ENCODE measurements at places on chromosomes 1 and 21.

DNA sequence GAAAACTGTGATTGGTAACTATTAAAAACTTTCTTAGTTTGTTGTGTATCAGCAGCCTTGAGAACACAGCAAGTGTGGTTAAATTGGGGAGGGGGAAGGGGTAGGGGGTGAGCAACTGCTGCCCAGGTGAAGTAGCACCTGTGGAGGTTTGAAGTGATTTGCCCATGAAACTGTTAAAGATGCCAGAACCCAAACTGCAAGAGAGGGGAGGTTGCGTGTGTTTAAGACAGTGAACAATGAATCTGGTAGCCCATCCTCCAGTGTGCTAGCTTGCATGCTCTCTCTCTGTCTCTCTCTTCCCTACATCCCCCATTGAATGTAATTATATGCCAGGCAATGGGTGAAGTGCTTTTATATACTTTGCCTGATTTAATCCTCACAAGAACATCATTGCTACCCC lies 154.7 kb downstream of the RUNX1 start:
- no peak for DNase-seq

GRCh38 chr1:221239792-221240191 lies 360.5 kb downstream of the HLX start:
- DNase-seq = no peak

- DNase-seq = no peak
These were observed 77.6 kb downstream of the MORN1 start for GRCh38 chr1:2313651-2314261.

DNA sequence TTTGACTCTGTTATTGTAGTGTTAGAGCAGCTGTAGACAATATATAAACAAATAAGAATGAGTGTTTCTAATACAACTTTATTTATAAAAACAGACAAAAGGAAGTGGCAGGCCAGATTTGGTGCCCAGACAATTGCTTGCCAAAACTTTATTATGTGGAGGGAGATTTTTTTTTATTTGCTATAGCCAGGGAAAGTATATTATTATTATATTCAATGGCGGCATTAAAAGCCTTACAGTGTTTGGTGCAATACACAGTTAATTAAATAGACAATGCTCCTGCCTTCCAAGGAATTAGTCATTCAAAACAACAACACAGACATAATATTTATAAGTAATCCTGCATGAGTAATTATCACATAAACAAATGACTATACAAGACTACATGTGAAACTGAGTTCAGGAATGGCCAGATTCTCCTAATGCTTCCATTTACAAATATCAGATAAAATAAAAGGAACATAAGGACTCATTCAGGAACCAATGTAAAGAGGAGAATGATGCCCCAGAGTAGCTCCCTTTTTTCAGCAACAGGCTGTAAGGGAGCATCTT lies 10.6 kb upstream of the RC3H1 start:
- no peak for DNase-seq

DNA sequence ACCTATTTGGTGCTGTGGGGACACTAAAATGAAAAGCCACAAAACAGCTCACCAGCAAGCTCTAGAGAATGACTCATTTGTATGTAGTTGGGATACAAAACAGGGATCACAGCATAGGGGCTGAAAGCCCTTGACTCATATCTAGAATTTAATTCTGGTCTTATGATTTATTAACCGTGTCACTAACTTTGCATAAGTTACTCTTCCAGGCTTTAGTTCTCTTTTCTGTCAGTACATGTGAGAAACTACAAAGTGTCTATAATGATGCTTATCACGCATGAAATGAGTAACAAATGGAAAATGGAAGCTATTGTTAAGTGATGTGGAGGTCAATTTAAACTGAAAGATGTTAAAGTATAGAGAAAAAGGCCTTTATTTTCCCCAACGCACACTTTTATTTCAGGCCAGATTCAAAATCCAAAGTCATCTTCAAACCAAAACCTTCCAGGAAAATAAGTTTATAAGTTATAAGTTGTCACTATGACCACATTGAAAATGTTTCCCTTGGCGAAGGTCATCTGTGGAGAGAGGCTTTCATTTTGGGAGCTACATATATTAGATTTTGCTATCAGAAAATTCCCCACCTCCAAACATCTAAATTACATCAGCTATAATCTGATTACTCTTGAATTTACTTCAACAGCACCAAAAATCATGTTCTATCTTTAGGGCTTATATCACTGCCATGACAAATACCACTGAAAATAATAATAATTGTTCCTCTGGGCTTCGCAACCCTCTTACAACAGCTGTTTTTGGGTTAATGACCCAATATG lies 430.5 kb downstream of the MRPL39 start:
- no peak for DNase-seq

DNA sequence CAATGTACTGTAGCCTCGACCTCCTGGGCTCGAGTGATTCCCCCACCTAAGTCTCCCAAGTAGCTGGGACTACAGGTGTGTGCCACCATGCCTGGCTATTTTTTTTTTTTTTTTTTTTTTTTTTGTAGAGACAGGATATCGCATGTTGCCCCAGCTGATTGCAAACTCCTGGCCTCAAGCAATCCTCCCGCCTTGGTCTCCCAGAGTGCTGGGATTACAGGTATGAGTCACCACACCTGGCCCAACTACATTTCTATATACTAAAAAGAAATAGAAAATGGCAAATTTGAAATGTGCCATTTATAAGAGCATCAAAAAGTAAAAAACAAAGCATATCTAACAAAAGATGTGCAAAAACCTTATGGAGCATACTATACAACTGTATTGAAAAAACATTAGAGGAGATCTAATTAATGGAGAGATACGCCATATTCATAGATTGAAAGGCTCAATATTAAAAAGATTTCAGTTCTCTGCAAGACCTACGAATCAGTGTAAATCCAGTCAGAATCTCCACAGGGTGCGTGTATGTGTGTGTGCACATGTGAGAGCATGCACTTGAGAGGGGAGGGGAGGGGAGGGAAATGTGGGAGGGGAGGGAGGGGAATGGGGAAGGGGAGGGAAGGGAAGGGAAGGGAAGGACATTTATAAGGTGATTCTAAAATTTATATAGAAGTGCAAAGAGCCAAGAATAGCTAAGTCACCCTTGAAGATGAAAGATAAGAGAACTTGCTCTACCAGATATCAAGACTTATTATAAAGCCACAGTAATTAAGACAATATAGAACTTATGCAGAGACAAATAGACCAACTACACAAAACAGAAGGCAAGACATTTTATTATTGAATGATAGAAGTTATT lies 15.5 kb upstream of the PADI4 start:
- no peak for DNase-seq

DNA sequence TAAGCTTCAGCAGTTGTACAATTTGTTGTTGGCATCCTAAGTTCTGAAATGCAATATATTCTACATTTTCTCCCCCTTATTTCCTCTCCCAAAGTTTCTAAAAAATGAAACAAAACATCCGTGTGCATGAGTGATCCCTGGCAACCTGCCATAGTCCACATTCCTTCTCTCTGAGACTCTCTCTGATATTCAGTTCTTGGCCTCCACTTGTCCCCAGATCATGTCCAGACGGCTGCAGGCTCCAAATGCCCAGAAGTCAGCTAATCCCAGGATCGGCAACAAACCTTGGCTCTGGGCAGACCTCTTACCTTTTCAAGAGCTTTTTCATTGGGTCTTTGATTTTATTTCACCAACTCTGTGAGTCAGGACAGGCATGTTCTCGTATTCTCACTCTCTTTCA lies 187.8 kb downstream of the ETS2 start:
- DNase-seq = no peak

GRCh38 chr1:61344696-61345095 lies 262.3 kb downstream of the NFIA start:
- no peak for DNase-seq

DNA sequence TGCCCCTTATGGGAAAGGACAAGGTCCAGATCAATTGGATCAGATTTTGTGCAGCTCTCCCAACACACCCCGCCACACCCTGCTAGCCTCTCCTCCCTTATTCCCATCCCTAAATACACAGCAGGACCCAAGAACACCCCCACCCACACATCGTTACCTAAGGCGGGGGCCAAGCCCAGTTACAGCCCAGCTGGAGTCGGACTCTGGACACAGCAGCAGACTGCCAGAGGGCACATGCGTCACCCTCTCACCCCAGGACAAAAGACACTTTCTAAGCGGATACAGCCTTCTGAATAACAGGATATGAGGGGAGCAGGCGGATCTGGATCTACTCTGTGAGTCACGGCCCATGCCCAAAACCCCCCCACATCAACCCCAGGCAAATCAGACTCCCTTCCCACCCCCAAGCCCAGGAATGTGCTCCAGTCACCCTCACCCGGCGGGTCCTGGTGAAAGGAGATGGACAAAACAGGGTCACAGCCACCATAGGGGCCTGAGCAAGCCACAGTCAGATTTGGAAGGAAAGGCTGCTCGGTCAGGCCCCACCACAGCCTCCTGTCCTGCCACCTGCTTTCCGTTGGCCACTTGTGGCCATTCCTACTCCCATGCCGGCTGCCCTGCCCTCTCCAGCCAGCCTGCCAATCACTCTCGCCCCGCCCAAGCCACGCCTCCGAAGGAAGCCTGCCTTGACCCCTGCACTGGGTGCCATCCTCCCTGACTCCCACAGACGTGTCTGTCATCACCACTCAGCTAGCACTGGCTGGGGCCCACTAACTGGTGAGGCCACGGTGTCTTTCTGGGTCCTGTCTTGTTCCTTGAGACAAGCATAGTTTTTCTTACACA lies 4.0 kb downstream of the S100A16 start:
- DNase-seq = no peak

- DNase-seq = no peak
These were observed 67.9 kb downstream of the CACNA1E start for GRCh38 chr1:181551249-181551648.

DNA sequence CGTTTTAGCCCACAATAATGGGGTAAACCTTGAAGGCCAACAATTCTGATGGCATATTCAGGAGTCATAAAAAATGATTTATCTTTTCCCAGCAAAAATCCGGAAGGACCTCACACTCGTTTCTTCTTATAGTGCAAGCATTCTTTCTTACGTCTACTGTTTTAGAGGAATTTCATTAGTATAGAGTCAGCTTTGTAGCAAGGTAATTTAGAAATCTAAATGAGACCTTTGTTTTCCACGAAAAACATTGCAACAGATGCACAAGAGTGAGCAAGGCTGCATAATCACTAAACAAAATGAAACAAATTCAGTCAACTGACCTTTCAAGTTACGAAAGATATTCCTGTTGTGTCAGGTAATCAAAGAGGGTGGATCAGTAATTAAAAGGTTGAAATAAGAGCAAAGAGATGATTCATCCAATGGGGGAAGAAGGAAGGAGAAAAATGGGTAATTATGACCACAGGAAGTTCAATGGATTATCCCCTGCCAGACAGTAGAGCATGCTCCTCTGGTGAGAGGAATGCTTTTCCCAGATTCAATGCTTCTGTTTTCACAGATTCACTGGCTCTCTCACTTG lies 560 bp upstream of the CSDE1 start:
- no peak for DNase-seq

GRCh38 chr1:15259622-15260007 lies 12.6 kb downstream of the FHAD1 start:
- no peak for DNase-seq

DNA sequence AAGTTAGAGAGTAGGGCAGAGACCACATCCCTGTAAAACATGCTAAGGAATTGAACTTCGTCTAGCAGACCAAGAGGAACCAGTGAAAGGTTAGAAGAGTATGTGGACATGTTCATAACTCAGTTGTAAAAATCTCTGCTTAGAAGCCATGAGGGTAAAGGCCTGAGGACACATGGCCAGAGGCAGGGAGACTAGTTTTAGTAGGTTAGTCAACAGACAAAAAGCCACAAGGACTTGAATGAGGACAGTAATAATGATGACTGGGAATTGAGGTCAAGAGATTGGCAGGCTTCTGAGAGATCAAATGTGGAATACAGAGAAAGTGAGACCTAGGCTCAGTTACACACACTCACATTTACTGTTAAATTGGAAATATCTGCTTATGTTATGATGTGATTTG lies 205.5 kb upstream of the HOOK1 start:
- DNase-seq = no peak

GRCh38 chr1:44714944-44715571 lies 15.9 kb downstream of the RNU5D-1 start:
- peak; percentile 68 for DNase-seq

GRCh38 chr1:46081206-46081605 lies 51.2 kb downstream of the PIK3R3 start:
- no peak for DNase-seq

DNA sequence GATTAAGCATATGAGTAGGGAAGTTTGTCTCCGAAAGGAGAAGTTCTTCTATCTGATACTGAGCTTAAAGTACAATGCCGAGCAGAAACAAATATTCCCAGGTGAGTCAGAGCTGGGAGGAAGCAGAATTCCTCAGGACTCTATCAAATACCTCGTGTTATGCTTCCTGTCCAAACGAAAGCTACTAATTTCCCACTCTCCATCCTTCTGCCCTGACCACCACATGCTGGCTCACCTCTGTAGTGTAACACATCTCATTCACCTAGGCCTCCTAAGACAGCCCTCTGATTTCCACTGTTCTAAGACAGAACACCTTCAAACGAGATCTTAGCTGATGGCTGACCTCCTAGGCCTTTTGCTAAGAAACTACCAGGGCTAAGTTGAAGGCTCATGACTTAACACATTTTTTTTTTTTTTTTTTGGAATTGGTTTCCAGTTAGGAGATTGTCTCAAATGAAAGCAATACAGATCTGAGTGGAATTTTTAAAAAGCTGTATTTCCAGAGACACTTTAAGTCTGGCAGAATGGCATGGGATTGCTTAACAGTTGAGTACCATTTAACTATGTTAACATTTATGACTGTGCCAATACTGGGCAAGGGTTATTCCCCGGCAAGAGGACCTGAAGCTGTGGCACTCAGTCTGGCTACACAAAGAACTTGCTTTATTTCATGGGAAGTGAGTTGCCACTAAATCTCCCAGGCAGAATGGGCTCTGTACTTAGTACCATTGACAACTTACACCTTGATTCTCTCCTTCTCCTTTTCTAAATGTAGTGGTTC lies 583.4 kb downstream of the DPYD start:
- DNase-seq = no peak

- DNase-seq = no peak
These were observed 3.7 kb downstream of the HSD11B1 start for GRCh38 chr1:209708297-209708696.

DNA sequence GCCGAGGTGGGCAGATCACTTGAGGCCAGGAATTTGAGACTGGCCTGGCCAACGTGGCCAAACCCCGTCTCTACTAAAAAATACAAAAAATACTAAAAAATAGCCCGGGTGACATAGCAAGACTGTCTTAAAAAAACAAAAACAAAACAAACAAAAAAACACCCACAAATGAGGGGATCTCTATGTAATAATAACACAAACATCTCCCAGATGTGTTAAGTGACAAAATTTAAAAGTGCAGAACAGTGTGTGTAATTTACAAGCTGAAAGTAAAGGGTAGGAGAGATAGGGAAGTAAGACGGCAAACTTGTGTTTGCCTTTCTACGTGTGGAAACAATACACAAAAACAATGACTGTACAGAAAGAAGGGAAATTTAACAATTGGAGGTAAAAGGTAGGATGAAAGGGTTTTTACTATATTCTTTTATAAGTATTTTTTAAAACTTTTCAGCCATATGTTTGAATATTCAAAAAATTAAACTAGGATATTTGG lies 36.3 kb downstream of the ARID4B start:
- DNase-seq = no peak
